ENCODE measurements at places on chromosomes 16 and 17.

- no peak for DNase-seq
These were observed 52.9 kb downstream of the CA10 start for GRCh38 chr17:52105591-52105990.

DNA sequence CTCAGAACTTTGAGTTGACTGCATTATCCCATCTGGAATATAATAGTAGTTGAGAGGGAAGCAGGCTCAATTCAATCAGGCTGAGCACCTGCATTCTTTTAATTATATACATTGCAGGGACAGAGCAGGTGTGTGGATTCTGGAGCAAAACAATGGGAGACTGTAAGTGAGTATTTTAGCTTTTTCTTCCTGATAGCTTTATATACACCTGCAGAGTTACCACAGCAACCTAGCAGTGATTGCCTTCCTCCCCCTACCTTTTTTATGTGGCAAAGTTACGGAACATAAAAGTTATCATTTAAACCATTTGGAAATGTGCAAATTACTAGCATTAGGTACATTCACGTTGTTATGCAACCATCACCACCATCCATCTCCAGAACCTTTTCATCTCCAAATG, 25.4 kb upstream of the RHOT1 start:
- DNase-seq: no peak

GRCh38 chr16:16830401-16830800, 451.5 kb downstream of the NPIPA7 start:
- DNase-seq: no peak

DNA sequence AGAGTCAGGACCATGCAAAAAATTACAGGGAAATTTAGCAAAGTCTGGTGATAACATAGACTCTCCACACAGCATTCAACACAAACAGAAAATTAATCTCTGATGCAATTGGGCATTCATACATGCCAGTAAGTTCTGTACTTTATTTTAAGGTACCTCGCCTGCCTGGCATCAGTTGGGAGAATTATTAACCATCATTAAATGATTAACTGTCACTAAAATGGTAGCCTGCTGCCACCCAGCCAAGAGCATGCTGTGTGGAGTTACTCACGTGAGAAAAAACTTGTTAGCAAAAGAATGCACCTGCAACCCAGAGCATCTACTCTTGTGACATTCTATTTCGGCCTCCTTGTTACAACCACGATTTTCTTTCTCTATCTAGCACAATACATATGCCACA, 117.2 kb downstream of the GRIN2A start:
- no peak for DNase-seq

DNA sequence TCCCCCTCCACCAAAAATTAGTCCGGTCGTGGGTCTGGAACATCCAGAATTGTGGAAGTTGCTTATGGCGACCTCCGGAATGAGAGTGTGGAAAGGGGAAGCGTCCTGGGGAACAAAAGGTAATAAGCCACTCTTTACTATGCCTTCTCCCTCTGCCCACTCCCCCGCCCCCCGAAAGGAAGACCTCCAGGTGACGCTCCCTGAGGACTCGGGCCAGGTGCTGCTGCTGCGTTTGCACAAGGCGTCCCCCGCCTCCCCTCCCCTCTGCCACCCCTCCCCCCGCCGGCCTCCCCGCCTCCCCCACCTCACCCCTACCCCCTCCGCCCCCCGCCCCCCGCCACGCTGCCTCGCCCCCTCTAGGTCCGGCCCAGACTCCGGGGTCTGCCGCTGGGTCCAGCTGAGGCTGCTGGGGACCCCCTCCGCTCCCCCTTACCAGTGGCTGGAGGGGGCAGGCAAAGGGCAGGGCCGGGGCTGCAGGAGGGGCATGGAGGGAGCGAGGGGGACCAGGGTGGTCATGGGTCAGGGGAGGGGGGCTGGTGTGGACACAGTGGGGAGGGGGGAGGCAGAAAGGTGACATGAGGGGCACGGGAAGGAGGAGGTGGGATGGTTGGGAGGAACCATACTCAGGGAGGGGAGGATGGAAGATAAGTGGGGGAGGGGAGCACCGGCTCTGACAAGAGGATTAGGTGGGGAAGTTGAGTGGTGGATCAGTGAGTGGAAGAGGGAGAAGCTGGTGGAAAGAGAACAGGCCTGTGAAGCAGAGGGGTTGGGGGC, 23.6 kb downstream of the ALOX12B start:
- DNase-seq: no peak

DNA sequence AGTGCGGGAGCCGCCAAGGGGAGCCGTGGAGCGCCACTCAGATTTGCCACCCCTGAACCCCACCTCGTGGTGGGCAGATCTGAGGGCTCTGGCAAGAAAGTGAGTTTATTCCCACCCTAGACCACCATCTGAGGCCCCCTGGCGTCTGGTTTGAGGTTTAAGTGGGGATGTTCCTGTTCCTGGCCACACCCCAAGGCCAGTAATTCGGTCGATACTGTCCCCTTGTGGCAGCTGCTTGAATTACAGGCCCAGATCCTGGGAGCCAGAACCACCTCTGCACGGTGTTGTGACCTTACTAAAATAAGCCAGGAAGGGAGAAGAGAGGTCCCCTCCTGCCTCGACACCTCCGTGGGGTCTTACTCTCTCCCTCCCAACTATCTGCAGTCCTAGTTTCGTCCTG, 3.3 kb upstream of the LAT start:
- DNase-seq: no peak

- DNase-seq: no peak
These were observed 32.6 kb upstream of the KIFC3 start for GRCh38 chr16:57834936-57835335.

GRCh38 chr16:70152578-70153302, 20.8 kb upstream of the CLEC18C start:
- DNase-seq: no peak

DNA sequence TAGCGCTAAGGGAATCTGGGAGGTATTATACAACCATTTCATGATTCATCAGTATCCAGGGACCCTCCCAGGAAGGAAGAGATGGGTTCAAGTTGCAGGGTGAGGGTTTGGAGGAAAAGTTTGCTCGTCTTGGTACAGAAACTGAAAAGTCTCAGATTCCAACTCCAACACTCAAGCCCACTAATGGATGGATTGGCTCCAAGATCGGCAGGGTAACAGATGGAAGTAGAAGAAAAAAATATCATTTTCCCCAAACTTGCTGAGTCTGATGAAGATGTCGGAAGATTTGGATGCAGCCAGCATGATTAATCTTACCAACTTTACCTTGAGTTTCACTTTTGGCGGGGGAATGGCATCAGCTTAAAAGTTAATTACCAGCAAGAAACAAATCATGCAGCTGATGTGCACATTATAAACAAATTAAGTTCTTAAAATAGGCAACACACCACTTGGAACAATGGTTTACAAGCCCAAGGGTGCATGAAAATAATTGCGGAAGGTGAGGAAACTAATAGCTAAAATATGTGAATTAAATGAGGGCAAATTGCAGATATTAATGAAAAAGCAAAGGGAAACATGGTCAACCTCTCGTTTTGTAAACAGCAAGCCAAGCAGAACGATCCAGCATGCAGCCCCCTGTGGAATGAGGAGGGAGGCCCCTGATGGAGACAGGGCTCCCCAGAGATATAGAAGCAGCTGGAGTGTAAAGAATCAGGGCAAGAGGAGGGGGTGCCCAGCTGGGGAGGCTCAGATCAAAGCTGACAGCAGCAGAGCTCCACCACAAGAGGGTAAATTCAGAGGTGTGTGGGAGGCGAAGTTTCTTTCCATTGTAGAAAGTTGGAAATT, 44.1 kb upstream of the GRIN2A start:
- DNase-seq: no peak

- DNase-seq: no peak
These were observed 12.3 kb downstream of the KANSL1 start for GRCh38 chr17:46180892-46181274.

GRCh38 chr16:49000594-49000993, 281.0 kb downstream of the CBLN1 start:
- no peak for DNase-seq

DNA sequence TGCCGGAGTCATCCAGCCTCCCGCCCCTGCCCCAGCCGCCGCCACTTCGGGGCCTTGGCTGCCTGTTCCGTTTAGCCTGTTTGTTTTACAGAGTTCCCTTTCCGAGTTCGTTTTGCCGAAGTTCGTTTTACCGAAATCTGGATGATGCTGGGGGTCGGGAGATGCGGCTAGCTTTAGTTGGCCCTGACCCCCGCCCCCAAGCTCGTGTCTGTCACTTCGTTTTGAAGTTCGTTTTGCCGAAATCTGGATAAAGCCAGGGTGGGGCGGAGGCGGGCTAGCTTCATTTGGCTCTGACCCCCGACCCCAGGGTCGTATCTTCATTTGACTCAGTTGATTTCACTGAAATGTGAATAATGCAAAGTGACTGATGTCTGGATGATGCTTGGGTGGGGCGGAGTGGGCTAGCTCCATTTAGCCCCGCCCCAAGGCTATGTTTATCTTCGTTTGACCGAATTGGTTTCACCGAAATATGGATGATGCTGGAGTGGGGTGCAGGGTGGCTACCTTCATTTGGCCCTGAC, 591 bp downstream of the PSMD7 start:
- DNase-seq: no peak

GRCh38 chr16:46591257-46591656, 29.9 kb downstream of the SHCBP1 start:
- DNase-seq: no peak

- no peak for DNase-seq
These were observed 73.1 kb upstream of the AXIN2 start for GRCh38 chr17:65634533-65634932.

GRCh38 chr17:82399041-82399441, 19.1 kb upstream of the HEXD start:
- peak; percentile 92 for DNase-seq

- DNase-seq: no peak
These were observed 29.4 kb upstream of the PMFBP1 start for GRCh38 chr16:72201387-72201786.

DNA sequence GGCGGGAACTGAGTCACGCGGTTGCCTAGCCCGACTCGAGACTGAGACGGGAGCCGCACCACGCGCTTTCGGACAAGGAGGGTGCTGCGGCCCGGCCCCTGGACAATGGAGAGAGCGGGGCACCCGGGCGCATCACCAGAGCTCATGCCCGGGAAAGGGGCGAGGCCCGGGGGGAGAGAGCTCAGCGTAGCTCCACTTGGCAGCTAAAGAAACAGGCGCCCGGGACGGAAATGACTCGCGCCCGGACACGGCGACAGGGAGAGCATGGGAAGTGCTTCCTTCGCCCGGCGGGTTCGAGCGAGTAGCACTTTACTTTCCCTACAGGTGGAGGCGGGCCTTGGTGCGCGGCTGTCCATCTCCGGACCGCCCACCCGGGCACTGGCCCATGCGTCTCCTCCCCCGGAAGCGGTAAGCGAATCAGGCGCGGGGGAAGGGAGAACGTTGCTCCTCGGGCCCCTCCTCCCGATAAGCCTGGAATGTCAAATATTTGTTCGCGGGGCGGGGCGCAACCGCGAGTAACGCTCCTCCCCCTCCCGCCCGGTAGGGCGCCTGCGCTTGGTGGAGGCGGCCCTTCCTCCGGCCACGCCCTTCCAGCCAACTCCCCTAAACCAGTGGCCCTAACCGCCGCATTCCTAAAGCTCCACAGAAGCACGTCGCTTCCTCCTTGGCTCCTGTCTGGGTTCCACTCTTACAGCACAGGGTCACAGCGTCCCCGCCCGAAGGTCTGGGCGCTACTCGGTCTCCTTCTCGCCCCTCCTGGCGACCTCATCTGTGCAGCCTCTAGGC, 1.5 kb upstream of the ESRP2 start:
- peak; percentile 94 for DNase-seq
